Activated T-cell treated with anti-CD3 and anti-CD28 coated beads for 4 hours (primary cell): ENCODE measurements at places on chromosomes 16 and 17.
A peak's percentile ranks its signal among the peaks of the same experiment; 100 is the strongest.

GRCh38 chr16:49352892-49353291 is 20.7 kb upstream of the C16orf78 start:
- no peak for DNase-seq

GRCh38 chr16:88715312-88716190 is 9.2 kb downstream of the CTU2 start:
- no peak for DNase-seq

DNA sequence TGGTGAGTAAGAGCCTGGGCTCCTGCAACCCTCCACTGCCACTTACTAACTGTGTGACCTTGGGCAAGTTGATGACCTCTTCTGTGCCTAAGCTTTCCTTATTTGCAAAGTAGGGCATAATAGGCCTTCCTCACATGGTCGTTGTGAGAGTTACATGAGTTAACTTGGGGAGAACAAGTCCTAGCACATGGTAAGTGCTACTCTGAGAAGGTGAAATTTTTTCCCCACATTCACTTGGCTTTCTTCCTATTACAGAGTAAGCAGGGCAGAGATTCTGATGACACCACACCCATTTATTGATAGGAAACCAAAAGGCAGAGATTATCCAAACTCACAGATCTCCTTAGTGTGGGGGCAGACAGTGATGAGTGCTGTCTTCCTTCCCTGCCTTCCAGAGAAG is 1.6 kb downstream of the KCNH4 start:
- DNase-seq = no peak

DNA sequence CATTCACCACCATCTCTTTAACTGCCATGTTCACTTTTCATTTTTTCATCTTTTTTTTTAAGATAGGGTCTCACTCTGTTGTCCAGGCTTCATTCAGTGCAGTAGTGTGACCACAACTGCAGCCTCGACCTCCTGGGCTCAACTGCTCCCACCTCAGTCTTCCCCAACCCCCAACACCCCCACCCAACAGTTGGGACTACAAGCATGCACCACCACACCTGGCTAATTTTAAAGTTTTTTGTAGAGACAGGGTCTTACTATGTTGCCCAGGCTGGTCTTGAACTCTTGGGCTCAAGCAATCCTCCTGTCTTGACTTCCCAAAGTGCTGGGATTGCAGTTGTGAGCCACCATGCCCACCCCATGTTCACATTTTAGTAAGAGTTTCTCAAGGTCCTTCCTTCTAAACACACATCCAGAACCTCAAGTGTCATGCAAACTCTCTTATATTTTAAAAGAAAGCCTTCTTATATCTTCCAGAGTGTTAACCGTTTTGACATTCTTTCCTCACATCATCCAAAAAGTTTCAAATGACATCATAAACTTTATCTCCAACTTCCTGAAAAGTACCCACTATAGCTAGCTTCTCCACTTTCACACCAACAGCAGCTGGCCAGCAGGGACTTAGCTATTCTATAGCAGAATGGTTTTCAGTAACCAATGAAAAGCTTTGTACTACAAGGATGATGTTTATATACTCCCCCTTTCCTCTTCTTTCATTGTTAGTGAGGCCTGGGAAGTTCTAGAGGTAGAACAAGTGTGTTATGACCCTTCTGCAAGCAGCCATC is 49.3 kb downstream of the TRAF4 start:
- no peak for DNase-seq

- DNase-seq = no peak
Measured at GRCh38 chr16:22685459-22685830, 128.5 kb upstream of the HS3ST2 start.

- no peak for DNase-seq
Measured at GRCh38 chr16:1560153-1560552, 26.7 kb downstream of the TMEM204 start.

DNA sequence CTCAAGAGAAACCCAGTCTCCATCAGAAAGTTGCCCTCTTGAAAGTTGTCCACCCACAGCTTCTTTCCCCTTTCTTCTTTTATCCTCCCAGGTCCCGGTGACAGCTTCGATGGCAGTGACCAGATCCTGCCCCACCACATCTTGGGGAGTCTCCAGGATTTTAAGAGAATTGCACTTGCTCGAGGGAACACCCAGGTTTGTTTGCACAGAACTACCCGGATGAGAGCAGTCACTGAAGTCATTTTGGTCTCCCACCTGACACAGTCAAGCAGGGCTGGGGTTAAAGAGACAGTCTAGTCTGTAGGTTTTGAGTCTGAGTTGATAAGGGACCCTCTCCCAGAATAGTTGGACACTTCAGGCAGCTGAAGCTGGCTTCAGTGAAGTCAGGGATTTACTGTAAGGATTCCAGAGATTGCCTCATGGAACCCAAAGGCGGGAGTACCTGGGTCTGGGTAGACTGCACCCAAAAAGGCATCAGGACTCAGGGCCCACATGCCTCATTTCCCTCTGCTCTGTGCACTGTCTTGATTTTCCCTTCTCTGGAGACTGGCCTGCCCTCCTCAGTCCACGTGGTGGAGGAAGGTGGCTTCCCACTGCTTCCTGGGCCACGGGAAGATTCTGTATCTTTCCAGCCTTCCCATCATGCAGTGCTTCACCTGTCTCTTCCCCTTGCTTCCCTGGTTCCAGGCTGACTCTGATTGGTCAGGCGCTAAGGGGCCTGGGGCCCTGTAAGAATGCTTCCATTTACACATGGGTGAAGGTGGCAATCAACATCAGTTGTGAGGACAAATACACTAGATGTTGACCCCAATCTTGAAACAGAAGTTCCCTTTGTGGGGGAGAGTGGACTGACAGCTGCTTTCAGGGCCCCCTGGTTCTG is 9.5 kb downstream of the MYCBPAP start:
- DNase-seq = no peak

GRCh38 chr17:3843935-3844516 is 2.0 kb downstream of the NCBP3 start:
- peak; percentile 31 for DNase-seq

DNA sequence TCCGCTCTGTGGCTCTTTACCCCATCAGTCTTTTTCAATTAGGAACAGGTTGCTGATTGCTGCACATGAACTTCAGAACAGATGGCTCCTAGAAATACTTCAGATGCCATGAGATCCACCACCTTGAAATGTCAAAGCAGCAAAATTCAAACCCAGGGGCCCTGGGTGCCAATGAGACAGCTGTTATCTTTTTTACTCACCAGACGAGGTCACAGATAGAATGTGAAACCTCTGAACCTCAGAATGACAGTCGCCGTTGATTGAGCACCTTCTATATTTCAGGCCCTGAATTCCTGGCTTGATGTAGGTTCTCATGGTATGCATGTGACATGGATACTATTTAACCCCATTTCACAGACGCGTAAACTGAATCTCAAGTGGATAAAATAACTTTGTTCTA is 63.0 kb downstream of the MAF start:
- DNase-seq = no peak

- no peak for DNase-seq
Measured at GRCh38 chr16:31697744-31698125, 170.0 kb downstream of the AHSP start.
